ENCODE measurements at places on chromosomes 12 and 14.
A peak's percentile ranks its signal among the peaks of the same experiment; 100 is the strongest.

DNA sequence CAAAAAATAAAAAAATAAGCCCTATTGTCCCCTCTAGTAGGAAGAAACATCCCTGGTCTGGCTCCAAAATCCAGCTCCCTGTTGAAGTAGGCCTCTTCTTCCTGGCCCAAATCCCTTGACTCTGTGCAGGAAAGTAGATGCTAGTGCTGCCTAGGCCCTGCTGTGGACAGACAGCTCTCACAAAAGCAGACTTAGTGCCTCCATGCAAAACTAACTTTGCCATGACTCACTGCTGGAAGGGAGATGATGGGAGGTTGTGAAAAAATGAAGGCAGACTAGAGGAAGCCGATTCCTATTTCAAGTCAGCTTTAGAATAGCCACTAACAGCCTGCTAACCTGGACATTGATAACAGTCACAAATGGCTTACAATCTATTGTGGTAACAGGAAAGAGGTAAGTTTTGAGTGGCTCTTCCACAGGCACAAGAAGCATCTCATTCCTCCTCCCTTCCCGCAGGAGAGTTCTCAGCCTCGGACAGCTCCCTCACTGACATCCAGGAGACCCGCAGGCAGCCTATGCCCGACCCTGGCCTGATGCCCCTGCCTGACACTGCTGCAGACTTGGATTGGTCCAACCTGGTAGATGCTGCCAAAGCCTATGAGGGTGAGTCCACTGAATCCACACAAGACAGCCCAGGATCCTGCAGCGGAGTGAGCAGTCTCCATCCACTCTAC, 198.9 kb upstream of the RGS6 start:
- DNase-seq = peak; percentile 68

- no peak for DNase-seq
Measured at GRCh38 chr12:52645982-52646381, 6.0 kb downstream of the KRT2 start.

GRCh38 chr12:94731733-94732360, 81.5 kb upstream of the TMCC3 start:
- DNase-seq = no peak

DNA sequence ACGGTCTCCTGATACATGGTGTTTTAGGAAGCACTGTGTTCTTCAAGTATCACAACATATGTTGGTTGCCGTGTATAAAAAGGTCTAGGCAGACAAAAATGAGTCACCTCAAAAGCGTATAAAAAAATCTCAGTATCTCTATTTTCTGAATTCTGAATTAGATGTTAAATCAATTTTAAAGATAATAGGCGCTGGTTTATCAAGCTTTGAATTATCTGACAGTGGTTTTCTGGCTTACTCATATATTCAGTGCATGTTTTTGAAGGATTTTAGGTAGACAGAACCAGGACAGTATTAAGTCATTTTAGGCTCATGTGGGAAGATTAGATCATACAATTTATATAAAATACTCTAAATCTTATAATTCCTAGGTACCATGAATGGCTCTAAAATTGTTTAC, 110.8 kb downstream of the TMTC2 start:
- DNase-seq = no peak

- no peak for DNase-seq
Measured at GRCh38 chr14:31258427-31259039, 50.9 kb upstream of the HECTD1 start.

DNA sequence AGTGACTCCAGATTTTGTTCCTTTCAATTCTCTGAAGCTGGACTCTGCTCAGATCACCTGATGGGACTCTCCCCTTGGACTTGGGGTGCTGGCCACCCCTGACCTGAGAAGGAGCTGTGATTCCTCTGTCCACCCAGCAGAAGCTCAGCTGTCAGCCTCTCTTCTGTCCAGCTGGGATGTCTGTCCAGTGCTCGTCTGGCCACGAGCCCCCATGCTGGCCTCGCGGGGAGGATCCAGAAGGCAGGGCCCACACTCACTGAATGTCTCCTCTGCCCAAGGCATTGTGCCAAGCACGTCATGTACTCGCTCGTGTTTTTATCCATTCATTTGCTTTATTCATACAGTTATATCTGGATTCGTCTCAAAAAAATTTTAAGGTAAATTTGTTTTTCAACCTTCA, 14.2 kb upstream of the SLC24A4 start:
- no peak for DNase-seq

Data from AG10803 (cell line).